ENCODE measurements at places on chromosomes 7 and 10.

DNA sequence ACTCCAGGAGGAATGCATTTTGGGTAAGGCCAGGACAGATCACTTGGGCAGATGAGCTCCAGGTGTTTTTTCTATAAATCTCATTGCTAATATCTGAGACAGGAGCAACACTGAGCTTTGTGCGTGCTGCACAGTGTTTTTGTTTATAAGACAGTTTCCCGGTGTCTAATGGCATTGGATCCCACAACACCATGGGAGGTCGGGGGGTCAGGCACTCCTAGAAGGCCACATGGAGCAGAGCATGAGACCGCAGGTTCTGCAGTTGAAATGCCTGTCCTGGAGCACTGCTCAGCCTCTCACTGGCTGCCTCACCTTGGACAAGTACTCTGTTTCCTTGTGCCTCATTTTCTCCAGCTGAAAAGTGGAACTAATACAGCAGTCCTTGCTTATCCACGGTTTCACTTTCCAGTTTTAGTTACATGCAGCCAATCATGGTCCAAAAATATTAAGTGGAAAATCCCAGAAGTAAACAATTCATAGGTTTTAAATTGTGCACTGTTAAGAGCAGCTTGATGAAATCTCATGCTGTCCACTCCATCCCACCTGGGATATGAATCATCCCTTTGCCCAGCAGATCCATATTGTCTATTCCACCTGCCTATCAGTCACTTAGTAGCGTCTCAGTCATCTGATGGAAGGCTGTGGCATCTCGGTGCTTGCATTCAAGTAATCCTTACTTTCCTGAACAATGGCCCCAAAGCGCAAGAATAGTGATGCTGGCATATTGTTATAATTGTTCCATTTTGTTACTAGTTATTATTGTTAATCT is 35.2 kb downstream of the ATXN7L1 start:
- DNase-seq, result no peak

- no peak for DNase-seq
Measured at GRCh38 chr10:127935071-127935561, 28.2 kb downstream of the PTPRE start.

GRCh38 chr7:24877790-24878311 is 102.1 kb downstream of the OSBPL3 start:
- DNase-seq, result no peak

DNA sequence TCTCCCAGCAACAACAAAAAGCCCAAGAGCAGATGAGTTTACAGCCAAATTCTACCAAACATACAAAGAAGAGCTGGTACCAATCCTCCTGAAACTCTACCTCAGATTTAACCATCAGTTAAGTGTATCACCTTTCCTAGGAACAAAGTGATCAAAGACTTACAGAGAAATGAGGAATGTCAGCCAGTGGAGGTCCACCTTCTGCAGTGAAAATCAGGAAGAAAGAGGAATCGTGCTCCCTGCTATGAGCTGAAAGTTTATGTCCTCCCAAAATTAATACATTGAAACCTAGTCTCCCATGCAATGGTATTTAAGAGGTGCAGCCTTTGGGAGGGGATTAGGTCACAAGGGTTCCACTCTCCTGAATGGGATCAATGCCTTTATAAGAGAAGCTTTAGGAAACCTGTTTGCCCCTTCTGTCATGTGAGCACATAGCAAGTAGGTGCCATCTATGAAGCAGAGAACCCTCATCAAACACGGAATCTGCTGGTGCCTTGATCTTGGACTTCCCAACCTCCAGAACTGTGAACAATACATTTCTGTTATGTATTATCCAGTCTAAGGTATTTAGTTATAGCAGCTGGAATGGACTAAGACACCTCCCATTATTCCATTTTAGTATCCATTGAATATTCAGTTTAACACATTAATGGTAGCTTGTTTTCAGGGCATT is 139.0 kb upstream of the FZD8 start:
- no peak for DNase-seq

DNA sequence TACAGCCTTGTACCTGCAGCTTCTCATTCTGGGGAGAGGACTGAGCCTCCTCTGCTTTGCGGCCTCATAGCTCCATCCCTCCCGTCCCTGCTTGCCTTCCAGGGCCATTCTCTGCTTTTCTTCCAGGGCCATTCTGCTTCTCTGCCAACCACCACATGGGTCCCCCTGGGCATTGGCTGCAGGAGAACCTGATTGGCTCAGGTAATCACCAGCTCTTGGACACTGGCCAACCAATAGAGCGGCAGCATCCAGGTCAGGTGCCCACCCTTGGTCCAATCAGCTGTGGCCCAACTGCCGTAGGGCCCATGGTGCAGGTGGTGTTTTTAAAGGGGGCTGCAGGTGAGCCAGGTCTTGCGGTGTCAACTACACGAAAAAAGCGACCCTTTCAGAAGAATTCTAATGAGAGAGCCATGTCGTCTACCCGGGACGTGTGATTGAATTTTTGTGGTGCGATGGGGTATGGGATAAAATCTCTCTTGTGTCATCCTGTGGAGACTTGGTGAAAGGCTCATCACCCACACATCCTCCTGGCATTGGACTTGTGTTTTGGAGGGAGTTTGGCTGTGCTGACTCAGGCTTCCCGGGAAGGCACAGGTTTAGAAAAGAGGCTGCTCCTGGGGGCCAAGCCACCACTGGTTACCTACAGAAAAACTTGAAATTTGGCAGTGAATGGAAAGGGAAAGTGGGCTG is 46.0 kb upstream of the PODXL start:
- DNase-seq, result peak; percentile 32

DNA sequence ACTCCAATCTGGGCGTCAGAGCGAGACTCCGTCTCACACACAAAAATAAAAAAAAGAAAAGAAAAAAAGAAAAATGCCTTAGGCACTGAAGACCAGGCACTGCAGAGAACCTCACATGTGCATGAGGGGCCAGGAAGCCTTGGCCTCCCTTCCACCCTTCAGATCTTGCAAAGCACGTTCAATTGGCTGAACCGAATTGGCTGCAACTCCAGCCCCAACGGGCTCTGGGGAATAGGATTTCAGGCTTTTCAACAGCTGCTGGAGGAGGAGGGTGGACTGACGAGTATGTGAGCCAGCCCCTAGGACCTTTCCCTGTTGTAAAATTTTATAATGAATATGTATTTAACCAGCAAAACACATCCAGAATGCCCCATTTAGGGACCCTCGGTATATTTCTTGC is 16.7 kb downstream of the TMEM120A start:
- DNase-seq, result no peak

GRCh38 chr7:95454438-95455045 is 19.7 kb upstream of the PON2 start:
- no peak for DNase-seq

All from NCI-H345 (cell line).